ENCODE measurements at places on chromosomes 2 and 18.

GRCh38 chr2:132542953-132543569 lies 126.5 kb downstream of the GPR39 start:
- DNase-seq = no peak

DNA sequence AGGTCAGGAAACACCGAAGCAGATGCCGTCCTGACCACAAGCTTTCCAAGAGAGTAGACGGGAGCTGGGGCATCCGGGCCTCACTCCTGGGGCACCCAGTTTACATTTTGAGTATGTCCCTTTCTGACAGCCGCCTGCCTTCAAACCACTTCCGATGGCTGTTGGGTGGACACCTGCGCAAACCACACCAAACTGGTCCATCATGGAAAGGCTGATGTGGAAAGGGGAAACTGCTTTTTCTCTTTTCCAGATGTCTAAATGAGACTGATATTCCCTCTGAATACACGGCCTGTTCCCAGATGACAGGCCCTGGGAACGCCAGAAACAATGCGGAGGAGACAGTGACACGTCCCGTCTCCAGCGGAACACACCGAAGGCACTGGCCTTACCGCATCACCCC lies 290.0 kb upstream of the SALL3 start:
- no peak for DNase-seq

- peak; percentile 57 for DNase-seq
Measured at GRCh38 chr2:168118733-168119514, 128.5 kb downstream of the STK39 start.

GRCh38 chr2:109239720-109240119 lies 110.7 kb downstream of the SH3RF3 start:
- peak; percentile 17 for DNase-seq

- no peak for DNase-seq
Measured at GRCh38 chr2:181241366-181241765, 215.8 kb upstream of the ITGA4 start.

DNA sequence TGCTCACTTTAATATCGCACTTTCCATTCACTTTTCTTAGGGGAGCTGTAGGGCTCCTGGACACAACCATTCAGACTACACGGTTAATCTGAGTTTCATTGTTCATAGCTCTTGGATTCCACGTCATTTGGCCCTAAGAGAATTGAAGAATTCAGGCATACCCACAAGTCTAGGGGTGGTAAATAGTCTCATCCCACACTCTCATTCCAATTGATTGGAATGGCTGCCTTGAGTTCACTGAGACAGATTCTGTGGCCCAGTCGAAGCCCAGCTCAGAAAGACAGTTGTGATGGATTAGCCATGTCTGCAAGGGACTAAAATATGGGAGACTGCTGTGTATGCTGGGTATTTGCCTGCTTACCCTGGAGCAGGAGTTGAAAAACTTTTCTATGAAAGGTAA lies 124.6 kb downstream of the TFCP2L1 start:
- DNase-seq = no peak

DNA sequence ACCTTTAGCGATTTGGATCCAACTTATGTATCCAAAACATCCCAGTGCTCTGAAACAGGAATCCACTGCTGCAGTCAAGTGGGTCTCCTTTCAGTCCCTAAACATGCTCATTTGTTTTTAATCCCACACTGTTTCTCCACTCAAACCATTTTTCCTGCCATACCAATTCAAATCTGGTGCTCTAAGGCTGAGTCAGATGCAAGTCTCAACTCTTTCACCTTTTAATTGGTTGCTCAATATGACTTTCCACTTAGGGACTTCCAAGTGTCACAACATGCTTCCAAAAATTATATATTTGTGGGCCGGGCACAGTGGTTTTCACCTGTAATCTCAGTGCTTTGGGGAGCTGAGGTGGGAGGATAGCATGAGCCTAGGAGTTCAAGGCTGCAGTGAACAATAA lies 113.4 kb upstream of the TANK start:
- DNase-seq = no peak
